T-cell (primary cell): ENCODE measurements at places on chromosomes 4 and X. TPM values are rescaled to one million over a fixed set of nuclear protein-coding genes. Genes with fewer than 3 reads are reported as not detected.
A peak's percentile ranks its signal among the peaks of the same experiment; 100 is the strongest.

- H3K27me3 ChIP-seq: no peaks in the 10 kb centered on the region
- H3K4me3 ChIP-seq: no peak overlapping the region
- no peaks in the 10 kb centered on the region for H3K36me3 ChIP-seq
- peaks cover 30% of the 10 kb centered on the region for H3K4me1 ChIP-seq
- DNase-seq: no peak
These were observed 93.7 kb downstream of the CLNK start for GRCh38 chr4:10590896-10591295.

GRCh38 chr4:55989766-55990165 is 41.0 kb downstream of the CEP135 start:
- peaks cover 36% of the 10 kb centered on the region for H3K36me3 ChIP-seq
- H3K27me3 ChIP-seq: no peaks in the 10 kb centered on the region
- H3K4me3 ChIP-seq: no peak overlapping the region
- no peaks in the 10 kb centered on the region for H3K4me1 ChIP-seq
- H3K27ac ChIP-seq: no peak overlapping the region

GRCh38 chrX:20729416-20729815 is 462.7 kb upstream of the RPS6KA3 start:
- no peaks in the 10 kb centered on the region for H3K27me3 ChIP-seq
- no peak overlapping the region for H3K27ac ChIP-seq
- H3K4me3 ChIP-seq: no peak overlapping the region
- no peaks in the 10 kb centered on the region for H3K36me3 ChIP-seq
- no peak for DNase-seq

- no peak overlapping the region for H3K27ac ChIP-seq
- DNase-seq: no peak
- no peak overlapping the region for H3K4me3 ChIP-seq
- H3K27me3 ChIP-seq: peaks cover 2% of the 10 kb centered on the region
These were observed 273.1 kb downstream of the DCTD start for GRCh38 chr4:182643801-182644682.

GRCh38 chr4:138677212-138677611 is 338.4 kb upstream of the NOCT start:
- no peaks in the 10 kb centered on the region for H3K36me3 ChIP-seq
- H3K4me1 ChIP-seq: no peaks in the 10 kb centered on the region
- H3K27me3 ChIP-seq: no peaks in the 10 kb centered on the region

DNA sequence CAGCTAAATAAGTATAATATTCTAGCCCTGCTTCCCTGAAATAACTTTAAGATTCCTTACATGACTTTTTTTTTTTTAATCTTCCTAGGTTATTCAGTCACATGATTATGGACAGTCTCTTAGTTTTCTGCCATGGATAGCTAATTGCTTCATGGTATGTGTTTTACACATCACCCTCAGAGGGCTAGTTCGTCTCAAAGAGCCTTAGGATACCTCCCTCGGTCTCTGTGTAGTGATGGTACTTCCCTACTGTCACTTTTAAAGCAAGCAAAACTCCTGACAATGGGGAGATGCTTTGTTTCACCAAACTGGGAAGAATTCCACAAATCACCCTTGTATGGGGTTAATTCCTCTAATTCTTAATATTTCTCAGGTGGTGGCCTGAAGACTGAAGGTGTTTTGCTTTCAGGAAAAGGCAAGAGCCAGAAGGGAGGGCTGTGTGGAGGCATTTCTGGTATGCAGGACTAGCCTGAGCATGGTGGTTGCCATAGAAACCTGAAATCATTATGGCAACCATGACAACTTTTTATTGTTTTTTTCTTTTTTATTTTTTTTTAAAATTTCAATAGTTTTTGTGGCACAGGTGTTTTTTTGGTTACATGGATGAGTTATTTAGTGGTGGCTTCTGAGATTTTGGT is 70.4 kb downstream of the BEX3 start:
- H3K27me3 ChIP-seq: no peaks in the 10 kb centered on the region
- no peaks in the 10 kb centered on the region for H3K4me1 ChIP-seq
- H3K27ac ChIP-seq: no peak overlapping the region
- no peaks in the 10 kb centered on the region for H3K36me3 ChIP-seq

GRCh38 chr4:37825968-37826294 is 555 bp upstream of the PGM2 start:
- peak overlapping the region; percentile 53 for H3K27ac ChIP-seq
- H3K4me3 ChIP-seq: peak overlapping the region; percentile 85
- H3K4me1 ChIP-seq: peaks cover 11% of the 10 kb centered on the region
- H3K27me3 ChIP-seq: no peaks in the 10 kb centered on the region
- DNase-seq: no peak
- H3K36me3 ChIP-seq: peaks cover 9% of the 10 kb centered on the region

DNA sequence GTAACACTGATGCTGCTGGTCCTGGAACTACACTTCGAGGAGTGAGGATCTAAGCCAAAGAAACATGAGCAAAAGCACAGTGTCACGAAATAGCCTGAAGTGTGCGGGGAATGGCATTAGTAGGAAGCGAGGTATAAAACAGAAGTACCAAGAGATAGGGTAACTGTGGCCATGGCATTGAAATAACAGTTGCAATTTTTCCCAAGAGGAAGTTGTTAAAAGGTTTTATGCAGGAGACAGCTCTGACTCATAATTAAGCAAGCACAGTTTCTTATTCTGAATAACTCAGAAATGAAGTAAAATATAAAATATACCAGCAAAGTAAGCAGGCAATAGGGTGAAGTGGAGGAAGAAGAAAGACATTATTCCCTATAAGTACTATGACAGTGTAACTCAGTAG is 90.3 kb upstream of the TMEM150C start:
- H3K4me1 ChIP-seq: no peaks in the 10 kb centered on the region
- H3K4me3 ChIP-seq: no peak overlapping the region
- no peak for DNase-seq
- H3K27ac ChIP-seq: no peak overlapping the region

DNA sequence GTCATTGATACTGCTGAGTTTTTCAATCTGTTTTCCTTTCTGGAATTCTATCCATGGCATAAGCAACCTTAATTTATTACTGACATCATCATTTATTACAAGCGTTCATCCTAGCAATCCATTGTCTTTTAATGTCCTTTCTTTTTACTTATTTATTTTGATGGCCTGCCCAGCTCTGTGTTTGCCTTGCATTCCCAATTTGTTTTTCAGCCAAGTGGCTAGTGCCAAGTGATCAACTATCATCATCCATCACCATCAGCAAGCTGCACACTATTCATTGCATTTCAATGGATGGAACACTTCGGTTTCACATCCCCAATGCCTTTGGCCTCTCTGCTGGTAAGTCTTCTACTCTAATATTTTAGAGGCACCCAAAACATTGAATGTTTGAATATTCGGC is 831.7 kb upstream of the EPHA5 start:
- H3K36me3 ChIP-seq: no peaks in the 10 kb centered on the region
- H3K4me1 ChIP-seq: no peaks in the 10 kb centered on the region
- no peak for DNase-seq

- H3K36me3 ChIP-seq: no peaks in the 10 kb centered on the region
- H3K27ac ChIP-seq: no peak overlapping the region
- DNase-seq: no peak
- no peak overlapping the region for H3K4me3 ChIP-seq
- H3K4me1 ChIP-seq: no peaks in the 10 kb centered on the region
These were observed 42.8 kb downstream of the RNF150 start for GRCh38 chr4:141090473-141090872.

DNA sequence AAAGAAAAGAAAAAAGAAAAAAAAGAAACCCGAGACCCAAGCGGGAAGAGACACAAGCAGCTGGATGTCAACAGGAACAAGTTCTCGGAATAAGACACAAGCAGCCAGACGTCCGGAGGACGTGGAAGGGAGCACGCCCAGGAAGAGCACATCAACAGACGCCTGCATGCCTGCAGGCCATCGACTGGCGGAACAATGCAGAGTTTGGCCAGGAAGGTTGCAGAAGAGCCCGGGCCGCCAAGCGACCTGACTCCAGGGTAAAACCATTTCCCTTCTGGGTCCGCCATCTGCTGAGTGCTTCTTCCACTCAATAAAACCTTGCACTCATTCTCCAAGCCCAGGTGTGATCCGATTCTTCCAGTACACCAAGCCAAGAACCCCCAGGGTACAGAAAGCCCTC is 95.6 kb upstream of the PRR32 start:
- no peak overlapping the region for H3K27ac ChIP-seq
- no peak for DNase-seq
- no peaks in the 10 kb centered on the region for H3K36me3 ChIP-seq
- no peaks in the 10 kb centered on the region for H3K27me3 ChIP-seq

DNA sequence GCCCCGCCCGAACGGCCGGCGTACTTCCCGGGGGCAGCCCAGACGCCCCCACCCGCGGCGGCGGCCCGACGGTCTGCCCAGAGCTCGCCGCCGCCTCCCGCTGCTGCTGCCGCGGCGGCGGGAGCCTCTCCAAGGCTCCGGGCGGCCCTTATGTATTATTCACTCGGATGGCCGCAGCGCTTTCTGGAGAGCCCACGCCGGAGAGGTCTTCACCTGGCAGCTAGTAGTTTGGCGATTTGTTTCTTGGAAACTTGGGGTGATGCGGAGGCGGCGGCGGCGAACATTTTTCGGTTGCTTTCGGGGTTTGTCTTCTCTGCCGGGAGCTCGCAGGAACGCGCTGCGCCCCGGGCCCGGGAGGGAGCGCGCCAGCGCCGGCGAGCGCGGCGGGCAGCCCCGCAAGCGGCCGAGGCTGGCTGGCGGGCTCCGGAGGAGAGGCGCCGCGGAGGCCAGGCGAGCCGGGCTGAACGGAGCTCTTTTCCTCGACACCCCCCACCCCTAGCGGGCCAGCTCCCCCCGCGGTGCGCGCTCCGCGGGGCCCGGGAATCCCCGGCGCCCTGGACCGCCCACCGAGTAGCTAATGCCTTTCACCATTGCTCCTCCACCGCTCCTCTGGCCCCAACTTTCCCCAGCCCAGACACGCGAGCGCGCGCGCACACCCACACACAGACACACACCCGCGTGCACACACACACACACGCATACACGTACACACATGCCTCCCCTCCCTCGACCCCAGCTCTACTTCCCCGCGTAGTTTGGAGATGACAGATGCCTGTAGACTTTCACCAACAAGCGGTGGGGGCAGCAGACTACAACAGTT is 113.5 kb downstream of the DHX15 start:
- H3K27me3 ChIP-seq: peaks cover 39% of the 10 kb centered on the region
- no peak overlapping the region for H3K27ac ChIP-seq
- no peak for DNase-seq
- peaks cover 7% of the 10 kb centered on the region for H3K4me1 ChIP-seq
- no peaks in the 10 kb centered on the region for H3K36me3 ChIP-seq

DNA sequence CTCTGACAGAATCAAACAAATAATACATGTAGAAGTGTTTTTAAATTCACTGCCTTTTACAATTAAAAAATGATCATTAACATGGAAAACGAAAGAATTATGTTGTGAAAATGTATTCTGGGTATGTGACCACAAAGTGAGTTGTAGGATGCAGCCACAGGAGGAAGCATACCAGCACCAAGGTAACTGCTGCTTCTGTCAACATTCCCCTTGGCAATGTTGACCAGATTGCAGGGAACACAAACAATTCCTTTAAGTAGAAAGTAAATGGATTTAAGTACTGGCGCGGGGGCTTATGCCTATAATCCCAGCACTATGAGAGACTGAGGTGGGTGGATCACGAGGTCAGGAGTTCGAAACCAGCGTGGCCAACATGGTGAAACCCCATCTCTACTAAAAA is 1877.9 kb upstream of the PCDH7 start:
- DNase-seq: no peak
- H3K27me3 ChIP-seq: no peaks in the 10 kb centered on the region
- H3K27ac ChIP-seq: no peak overlapping the region
- H3K36me3 ChIP-seq: no peaks in the 10 kb centered on the region
- H3K4me1 ChIP-seq: no peaks in the 10 kb centered on the region

GRCh38 chrX:121333942-121334341 is 286.5 kb downstream of the GLUD2 start:
- H3K4me3 ChIP-seq: no peak overlapping the region
- H3K27me3 ChIP-seq: no peaks in the 10 kb centered on the region
- H3K27ac ChIP-seq: no peak overlapping the region
- H3K36me3 ChIP-seq: no peaks in the 10 kb centered on the region

GRCh38 chr4:28232376-28232775 is 1371.7 kb downstream of the STIM2 start:
- no peak for DNase-seq

DNA sequence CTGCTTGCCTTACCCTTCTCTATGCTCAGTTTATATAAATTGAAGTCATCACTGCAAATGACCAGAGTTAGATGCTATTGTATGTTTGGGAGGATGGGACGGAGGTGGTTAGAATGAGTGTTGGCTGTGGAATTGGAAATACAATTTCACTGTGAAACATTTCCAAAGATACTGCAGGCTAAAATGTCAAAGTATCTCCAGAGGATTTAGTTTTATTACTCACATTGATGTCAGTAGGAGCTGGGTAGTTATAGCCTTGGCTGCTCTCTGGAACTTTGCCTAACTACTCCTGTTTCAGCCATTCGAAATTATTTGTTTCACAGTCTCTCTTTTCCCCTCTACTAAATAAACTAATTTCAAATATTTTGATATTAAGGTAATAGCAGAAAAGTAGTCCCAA is 92.6 kb upstream of the PPP3CA start:
- H3K27me3 ChIP-seq: no peaks in the 10 kb centered on the region
- no peak for DNase-seq
- H3K27ac ChIP-seq: no peak overlapping the region
- H3K4me3 ChIP-seq: no peak overlapping the region
- H3K36me3 ChIP-seq: no peaks in the 10 kb centered on the region
- no peaks in the 10 kb centered on the region for H3K4me1 ChIP-seq

- H3K27me3 ChIP-seq: no peaks in the 10 kb centered on the region
- no peak overlapping the region for H3K27ac ChIP-seq
- no peaks in the 10 kb centered on the region for H3K36me3 ChIP-seq
- no peak for DNase-seq
- no peaks in the 10 kb centered on the region for H3K4me1 ChIP-seq
- H3K4me3 ChIP-seq: no peak overlapping the region
These were observed 47.0 kb downstream of the ASIC5 start for GRCh38 chr4:155819066-155819465.

DNA sequence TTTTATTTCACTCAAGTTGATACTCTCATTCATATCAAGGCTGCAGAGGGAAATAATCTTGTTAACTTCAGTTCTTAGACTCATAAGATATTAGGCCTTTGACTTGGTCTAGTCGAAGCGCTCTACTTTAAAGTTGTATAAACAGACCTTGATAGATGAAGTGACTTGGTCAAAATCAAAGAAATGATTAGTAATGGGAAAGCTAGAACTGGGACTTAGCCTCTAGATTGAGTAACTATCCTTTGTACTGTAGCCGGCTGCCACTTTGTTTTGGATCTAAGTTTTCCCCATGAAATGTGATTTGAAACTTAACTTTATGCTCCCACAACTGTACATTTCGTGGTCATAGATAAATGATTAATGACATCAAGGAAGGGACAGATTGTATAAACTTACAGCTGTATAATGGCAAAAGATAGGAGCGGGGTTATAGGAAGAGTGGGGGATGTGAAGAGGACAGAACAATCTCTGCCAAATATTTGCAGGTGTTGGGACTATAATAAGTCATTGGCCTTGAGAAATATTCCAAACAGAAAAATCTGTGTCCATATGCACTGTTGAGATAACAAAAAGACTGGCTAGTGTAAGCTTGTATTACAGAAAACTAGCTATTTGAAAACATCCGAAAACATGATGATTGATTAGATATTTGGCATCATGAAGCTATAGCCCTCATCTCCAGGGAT is 17.2 kb downstream of the MID2 start:
- no peak overlapping the region for H3K4me3 ChIP-seq
- no peak overlapping the region for H3K27ac ChIP-seq
- H3K36me3 ChIP-seq: no peaks in the 10 kb centered on the region
- no peaks in the 10 kb centered on the region for H3K27me3 ChIP-seq
- no peak for DNase-seq

The MTMR8 gene
- total RNA-seq: 6.7 TPM

The FAM13A gene
- total RNA-seq: 92.9 TPM

The FAM9C gene
- not detected for total RNA-seq

The LRIT3 gene
- total RNA-seq: 0.41 TPM
